ENCODE measurements at places on chromosomes 12 and 14.

DNA sequence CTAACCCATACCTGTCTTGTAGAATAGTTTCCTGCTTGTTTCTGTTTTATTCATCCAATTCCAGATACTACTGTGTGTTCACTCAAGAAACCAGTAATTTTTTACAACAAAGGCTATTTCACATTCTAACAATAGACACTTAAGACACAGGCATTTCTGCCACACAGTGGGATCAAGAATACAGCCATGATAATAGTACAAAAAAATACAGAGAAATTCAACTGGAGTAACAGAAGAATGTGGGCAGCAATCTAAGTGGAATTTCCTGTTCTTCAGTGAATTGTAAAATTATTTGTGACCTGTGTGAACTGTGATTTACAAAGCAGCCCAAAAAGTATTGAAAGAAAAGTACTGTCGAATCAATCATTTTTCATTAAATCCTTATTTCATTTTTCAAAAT, 282.9 kb downstream of the CCER1 start:
- no peak for DNase-seq

GRCh38 chr14:72792051-72792788, 101.7 kb downstream of the DPF3 start:
- peak; percentile 80 for DNase-seq

GRCh38 chr12:84166812-84167211, 745.8 kb downstream of the SLC6A15 start:
- DNase-seq: no peak

DNA sequence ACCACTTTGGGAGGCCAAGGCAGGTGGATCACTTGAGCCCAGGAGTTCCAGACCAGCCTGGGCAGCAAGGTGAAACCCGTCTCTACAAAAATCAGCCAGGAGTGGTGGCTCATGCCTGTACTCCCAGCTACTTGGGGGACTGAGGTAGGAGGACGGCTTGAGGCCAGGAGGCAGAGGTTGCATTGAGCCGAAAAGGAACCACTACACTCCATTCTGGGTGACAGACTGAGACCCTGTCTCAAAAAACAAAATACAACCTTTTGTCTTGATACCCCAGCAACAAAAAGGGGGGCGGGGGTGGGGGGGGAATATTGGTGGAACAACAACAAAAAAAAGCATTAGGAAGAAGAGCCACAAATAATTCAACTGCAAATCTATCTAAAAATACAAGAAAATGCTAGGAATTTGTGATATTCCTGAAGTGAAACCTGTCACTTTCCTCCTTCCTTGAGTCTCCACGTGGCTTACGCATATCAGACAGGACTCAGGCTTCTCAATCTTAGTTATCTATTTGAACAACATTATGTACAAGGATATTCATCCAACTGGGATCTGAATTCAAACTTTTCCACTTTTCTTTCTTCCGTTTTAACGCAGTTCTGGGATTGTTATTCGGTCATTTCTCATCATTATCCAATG, 1.3 kb downstream of the R3HDM2 start:
- DNase-seq: no peak

- no peak for DNase-seq
Measured at GRCh38 chr14:36319899-36320199, 588 bp downstream of the MBIP start.

DNA sequence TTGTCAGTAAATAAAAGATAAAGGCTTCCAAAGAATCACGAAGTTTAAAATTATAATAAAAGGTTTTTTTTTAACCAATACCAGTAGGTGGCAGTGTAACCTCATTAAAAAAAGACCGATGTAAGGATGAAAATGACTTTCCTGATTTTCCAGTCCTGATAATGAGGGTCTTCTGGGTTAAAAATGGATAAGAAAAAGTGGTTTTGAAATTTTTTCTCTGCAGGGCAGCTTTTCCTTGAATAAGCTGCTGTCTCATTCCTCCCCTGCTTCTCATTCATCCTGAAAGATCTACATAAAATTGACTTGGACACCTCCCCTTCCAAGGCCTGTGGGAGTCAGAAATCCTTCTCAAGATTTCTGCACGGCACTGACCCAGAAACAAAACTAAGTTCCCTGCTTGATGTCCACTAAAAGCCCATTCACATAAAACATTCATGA, 58.9 kb upstream of the FBXO33 start:
- DNase-seq: no peak

GRCh38 chr12:15307079-15307478, 15.2 kb upstream of the PTPRO start:
- no peak for DNase-seq

DNA sequence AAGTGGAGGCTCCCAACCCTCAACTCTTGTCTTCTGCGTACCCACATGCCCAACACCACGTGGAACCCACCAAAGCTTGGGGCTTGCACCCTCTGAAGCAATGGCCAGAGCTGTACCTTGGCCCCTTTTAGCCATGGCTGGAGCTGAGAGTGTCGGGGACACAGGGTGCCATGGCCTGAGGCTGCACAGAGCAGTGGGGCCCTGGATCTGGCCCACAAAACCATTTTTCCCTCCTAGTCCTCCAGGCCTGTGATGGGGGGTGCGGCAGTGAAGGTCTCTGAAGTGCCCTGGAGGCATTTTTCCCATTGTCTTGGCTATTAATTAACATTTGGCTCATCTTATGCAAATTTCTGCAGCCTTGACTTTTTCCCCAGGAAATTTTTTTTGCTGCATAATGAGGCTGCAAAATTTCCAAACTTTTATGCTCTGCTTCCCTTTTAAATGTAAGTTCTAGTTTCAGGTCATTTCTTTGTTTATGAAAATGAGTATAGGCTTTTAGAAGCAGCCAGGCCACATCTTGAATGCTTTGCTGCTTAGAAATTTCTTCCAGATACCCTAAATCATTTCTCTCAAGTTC, 18.7 kb upstream of the ASPG start:
- no peak for DNase-seq

DNA sequence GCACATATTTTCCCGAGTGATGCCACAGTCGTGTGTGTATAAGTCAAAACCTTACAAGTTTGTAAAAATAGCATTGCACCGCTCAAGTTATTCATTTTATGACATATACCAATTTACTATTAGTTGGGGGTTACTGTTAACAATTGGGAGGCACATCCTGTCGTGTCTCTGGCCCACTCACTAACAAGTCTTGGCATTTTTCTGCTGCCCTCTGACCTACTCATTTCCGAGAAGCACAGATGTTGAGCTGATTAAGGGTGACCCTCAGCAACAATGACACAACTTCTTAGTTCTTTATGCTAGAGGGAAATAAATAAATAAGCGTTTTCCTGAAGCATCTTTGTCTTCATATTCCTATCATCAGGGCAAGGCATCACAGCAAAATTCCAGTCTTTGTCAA, 6.8 kb upstream of the ATG14 start:
- DNase-seq: no peak

DNA sequence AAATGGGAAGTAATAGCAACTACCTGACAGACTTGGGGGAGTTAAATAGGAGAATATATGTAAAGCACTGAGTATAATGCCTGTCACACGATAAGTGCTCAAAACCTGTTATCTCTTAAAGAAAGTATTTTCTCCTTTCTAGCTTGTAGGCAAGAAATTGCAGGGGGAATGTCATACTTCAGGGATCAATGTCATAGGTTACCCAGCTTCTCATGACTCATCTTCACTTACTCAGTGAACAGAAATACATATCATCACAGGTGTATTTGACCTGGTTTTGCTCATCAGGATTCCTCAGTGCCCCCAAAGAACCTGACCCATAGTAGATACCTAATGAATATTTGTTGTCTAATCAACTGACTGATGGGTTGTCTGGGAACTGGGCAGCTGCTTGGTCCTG, 285.0 kb upstream of the ATP2B1 start:
- DNase-seq: no peak

- no peak for DNase-seq
Measured at GRCh38 chr12:117334855-117335587, 26.4 kb downstream of the NOS1 start.

DNA sequence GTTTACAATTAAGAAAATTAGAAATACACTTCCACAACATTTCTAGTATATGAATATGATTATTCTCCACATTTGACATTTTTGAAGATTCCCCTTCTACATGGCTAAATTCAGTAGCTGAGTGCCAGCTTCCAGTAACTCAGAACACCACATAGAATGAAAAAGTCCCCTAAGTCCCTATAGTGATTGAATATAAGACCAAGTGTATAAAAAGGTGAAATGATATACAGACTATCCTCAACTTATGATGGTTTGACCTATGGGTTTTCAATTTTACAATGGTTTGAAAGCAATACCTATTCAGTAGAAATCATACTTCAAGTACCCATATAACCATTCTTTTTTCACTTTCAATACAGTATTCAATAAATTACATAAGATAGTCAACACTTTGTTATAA, 15.8 kb downstream of the ATL1 start:
- no peak for DNase-seq

DNA sequence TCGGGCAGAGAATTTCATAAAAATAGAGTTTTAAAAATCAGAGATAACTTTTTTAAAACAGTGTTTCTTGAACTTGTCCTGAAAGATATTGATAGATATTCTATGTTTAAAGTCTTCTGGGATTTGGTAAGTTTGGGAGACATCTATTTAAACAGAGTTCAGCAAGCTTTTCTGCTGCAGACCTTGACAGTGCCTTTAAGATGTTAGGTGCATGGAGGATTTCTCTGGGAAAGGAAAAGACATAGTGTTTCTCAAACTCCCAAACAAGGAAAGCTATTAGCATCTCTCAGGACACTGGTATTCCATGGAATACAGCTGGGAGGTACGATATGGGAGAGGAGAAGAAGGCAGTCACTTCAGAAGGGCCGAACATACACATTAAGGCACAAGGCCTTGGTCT, 97.8 kb downstream of the RBM19 start:
- DNase-seq: no peak

DNA sequence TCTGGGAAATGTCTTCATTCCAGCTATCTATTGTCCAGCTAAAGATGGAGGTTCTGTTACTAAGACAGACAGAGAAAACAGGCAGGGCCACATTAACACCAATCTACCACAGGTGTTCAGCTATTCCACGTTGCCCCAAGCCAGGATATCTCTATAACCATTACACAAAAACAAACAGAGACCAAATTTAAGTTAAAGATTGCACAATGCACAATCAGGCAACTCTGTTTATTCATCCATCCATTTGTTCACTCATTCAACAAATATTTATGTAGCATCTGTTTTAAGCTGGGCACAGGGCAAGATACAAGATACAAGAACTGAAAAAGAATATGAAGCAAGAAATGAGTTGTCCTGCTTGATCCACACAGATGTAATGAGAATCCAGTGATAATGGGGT, 629.0 kb downstream of the MED13L start:
- no peak for DNase-seq

- no peak for DNase-seq
Measured at GRCh38 chr12:111129149-111129767, 208.9 kb upstream of the MYL2 start.

DNA sequence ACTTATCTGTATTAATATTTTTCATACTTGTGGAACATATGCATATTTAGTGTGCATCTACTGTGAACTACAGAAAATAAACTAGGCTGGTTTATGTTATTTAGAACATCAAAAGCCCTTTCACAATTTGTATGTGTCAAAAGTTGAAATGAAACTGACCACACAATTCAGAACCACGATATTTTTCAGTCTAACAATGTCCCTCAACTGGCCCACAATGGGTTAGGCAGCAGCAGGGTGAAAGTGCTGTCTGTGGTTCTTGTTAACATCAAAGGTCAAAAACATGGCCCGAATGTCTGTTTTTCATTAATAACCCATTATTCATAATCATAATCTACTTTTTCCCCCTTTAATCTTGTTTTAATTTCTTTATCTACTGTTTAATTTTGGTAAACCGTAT, 559.9 kb upstream of the ATP2B1 start:
- no peak for DNase-seq

- no peak for DNase-seq
Measured at GRCh38 chr12:2389079-2389790, 336.4 kb downstream of the CACNA1C start.

GRCh38 chr14:29465095-29465494, 462.6 kb downstream of the PRKD1 start:
- no peak for DNase-seq

- no peak for DNase-seq
Measured at GRCh38 chr12:46934374-46935111, 108.7 kb upstream of the SLC38A4 start.

GRCh38 chr14:103879570-103880347, 32.4 kb upstream of the PPP1R13B start:
- no peak for DNase-seq

DNA sequence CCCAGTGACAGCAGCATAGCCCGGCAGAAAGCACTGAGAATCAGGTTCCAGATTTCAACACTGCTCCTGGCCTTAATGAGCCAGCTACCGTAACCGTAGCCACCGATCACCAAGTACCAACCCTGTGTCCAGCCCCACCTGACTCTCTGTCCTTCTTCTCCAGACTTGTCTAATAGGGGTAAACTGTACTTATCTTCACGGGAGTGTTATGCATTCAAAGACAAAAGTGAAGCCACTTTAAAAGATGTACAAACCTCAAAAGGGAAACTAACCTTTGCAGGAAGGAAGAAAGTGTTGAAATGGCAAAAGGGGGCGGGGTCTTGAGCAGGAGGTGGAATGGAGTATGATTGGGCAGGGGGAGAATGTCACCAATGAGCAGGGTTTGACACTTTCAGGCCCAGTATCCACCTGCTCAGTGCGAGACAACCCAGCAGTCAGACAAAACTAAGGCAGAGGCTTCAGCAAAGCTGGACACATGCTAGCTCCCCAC, 226.1 kb downstream of the CHST11 start:
- no peak for DNase-seq

DNA sequence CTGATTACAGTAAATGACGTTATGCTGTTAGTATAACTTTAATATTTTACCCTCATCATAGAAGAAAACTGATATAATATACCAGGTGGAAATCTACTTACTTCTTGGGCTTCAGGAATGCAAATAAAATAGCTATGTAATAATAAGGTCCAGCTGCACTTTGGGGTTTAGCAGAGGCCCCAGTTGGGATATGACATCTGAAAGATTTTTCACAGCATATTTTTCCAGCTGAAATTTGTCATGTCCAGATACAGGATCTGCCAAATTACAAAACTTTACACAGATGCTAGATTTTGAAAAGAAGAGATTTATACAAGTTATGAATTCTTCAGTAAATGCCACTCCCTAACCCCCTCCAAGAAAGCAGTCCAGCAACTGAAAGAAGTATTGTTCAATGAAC, 29.2 kb upstream of the DCN start:
- no peak for DNase-seq

DNA sequence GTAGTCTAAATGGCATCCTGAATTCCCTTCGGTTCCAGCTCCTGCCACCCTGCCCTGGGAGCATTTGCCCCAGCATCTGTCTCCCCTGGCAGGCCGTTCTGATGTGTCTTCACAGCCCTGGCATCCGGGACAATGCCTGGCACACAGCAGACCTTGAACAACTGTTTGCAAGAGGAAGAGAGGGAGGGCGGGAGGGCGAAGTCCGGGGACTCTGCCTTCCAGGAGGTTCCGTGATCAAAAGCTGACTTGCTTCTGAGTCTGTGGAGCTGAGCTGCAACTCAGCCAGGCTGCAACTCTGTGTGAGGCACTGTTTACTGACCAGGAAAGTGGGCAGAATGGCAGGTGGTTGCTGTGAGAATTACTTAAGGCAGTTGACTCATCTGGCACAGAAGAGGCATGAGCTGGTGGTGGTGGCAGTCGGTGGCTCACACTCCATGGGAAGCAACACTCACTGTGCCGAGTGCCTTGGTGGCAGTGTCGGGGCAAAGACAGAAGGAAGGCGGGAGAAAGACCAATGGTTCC, 61.1 kb upstream of the DLK1 start:
- no peak for DNase-seq

All from aorta (tissue), 5 donors.